ENCODE measurements at places on chromosomes 11 and 22.

DNA sequence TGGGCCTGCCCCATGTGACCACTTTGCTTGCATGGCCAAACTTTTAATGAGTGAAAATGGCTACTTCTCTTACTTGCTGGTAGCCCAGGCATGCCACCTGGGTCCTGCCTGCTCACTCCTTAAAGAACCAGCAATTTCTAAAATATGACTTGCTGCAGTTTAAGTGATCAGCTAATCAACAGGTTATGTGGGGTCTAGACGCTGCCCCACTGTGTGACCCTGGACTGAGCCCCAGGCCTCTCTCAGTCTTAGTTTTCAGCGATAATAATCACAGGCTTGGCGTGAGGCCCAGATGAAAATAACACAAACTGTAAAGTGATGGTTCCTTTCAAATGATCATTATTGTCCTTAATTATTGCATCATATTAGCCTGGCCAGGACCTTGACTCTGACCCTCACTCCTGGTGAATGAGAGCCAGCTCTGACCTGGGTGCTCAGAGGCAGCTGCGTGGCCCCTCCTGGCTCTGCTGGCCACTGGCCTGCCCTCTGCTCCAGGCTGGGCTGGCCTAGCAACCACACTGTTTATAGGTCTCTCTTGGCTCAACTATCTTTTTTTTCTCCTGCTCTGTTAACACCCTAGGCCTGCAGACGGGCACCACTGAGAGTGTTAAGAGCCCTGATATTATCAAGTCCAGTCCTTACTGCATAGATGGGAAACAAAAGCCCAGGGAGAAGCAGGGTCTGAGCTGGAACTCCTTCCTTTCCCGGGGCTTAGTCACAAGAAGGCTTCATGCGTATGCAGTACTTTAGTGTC lies 89.7 kb downstream of the RRM1 start:
- no peak for DNase-seq

GRCh38 chr11:92383430-92383829 lies 158.8 kb downstream of the FAT3 start:
- no peak for DNase-seq

GRCh38 chr11:21774212-21774611 lies 418.7 kb upstream of the ANO5 start:
- DNase-seq: no peak

- no peak for DNase-seq
Observed at GRCh38 chr11:66331542-66332370, 4.5 kb downstream of the RIN1 start.

- DNase-seq: no peak
Observed at GRCh38 chr11:66883016-66883965, 26.4 kb downstream of the LRFN4 start.

- DNase-seq: no peak
Observed at GRCh38 chr22:45638834-45639746, 32.5 kb upstream of the ATXN10 start.

- DNase-seq: no peak
Observed at GRCh38 chr11:123195188-123196059, at the start of gene CLMP. Gene CLMP, minus strand, starts transcription at chr11:123195248. Its CDS starts 308 bp downstream, at chr11:123194940.

DNA sequence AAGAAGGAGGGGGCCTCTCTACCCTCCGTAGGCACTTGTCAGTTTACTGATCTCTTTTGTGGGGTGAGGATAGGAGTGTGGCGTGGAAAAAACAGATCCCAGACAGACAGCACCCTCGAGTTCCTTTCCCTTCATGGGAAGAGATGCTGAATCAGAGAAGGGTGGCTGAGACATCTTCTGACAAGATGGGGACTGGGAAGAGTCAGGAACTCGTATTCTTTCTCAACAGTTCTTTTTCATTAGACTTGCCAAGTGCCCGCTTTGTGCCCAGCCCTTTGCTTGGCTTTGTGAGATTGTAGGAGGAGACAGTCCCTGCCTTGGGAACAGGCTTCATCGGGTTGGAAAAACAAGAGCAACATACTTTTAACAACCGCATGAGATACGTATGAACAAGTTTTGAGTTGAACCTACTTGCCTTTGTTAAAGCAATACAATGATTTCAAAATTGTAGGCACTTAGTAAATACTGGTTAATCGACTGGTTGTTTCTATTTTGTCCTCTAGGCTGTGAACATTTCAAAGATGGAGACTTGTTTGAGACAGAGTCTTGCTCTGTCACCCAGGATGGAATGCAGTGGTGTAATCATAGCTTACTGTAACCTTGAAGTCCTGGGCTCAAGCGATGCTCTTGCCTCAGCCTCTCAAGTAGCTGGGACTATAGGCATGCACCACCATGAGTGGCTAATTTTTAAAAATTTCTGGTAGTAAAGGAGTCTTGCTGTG lies 1.1 kb downstream of the RRM1 start:
- DNase-seq: no peak

DNA sequence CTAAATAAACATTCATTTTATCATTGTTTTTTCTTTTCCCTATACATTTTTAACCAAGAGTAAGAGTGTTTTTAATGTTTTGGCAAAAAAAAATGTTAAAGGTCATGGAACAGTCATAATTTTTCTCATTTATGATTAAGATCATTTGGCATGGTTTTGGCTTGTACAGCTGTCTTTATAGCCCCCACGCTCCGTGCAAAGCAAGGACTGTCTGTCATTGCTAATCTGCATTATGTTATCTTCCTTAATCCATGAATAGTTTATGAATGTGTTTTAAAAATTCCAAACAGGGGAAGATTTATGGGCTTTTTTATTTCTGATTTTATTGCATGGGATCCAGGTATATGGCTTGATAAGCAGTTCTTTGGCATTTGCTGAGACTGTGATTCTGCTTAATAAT lies 28.1 kb downstream of the PGM2L1 start:
- no peak for DNase-seq

GRCh38 chr11:109046284-109046992 lies 375.6 kb upstream of the C11orf87 start:
- DNase-seq: no peak

DNA sequence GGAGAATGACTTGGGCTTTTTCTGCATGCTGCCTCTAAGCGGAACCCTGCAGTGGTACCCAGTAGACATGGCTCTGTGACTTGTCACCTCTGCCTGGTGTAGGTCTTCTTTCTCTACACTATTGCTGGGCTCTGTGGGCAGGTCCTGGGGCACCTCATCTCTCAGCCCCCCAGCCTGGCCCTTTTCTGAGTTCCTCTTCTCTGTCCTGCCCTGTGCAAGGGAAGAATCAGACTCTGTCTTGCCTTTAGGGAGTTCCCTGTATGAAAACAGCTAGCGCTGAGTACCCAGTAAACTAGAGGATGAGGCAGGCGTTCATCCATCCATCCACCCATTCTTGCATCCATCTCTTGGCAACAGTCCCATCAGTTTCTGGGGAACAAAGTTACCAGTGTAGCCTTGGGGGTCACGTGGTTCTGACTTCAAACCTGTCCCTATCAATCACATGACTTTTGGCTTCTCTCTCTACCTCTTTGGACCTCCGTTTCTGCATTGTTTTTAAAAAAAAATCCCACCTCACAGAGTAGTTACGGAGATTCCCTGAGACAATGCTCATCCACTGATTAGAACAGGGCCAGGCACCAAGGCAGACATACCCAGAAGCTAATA lies 86.4 kb upstream of the WNT11 start:
- no peak for DNase-seq

- DNase-seq: no peak
Observed at GRCh38 chr11:46917109-46917761, 1.1 kb downstream of the LRP4 start.
